ENCODE measurements at places on chromosomes 12 and 14. TPM values are rescaled to one million over a fixed set of nuclear protein-coding genes. Genes with fewer than 3 reads are reported as not detected.

- peaks cover 1% of the 10 kb centered on the region for H3K4me1 ChIP-seq
- H3K36me3 ChIP-seq: no peaks in the 10 kb centered on the region
- DNase-seq: peak; percentile 55
Observed at GRCh38 chr12:24565300-24565699, 383.6 kb downstream of the BCAT1 start.

DNA sequence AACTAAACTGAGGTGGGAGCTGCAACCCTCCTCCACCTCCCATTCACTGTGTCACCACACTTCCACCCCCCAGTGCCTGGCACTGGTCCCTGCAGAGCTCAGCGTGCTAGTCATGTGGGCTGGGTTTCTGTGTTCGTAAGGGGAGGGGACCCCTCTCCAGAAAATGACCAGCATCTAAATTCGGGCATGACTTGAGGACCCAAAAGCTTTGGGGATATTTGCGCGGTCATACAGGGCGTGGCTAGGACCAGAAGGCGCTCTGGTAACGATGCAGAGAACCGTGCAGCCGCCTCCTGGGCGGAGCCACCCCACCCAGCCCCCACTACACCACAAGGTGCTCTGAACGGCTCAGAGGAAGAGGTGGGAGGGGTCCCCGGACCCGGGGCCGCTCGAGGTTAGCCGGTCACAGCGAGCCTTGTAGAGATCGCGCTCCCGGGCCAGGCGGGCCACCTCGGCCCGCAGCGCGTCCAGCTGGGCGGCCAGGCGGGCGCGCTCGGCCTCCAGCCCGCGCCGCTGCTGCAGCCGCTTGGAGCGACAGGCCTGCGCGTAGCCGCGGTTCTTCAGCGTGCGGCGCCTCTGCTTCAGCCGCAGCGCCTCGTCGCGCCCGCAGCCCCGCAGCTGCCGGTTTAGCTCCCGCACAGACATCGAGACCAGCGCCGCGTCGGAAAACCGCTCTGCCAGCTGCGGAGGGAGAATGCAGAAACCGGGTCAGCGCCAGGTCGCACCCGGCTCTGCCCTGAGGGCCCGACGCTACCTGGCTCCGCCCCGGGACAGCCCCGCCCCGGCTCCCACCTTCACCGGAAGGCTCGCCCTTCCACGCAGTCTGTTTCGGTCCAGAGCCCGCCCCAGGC lies 9.8 kb downstream of the CPNE6 start:
- DNase-seq: peak; percentile 79
- H3K36me3 ChIP-seq: no peaks in the 10 kb centered on the region
- H3K4me1 ChIP-seq: peaks cover 5% of the 10 kb centered on the region
- no peaks in the 10 kb centered on the region for H3K27me3 ChIP-seq

The TDRD9 gene
- total RNA-seq: not detected

The ENDOU gene
- total RNA-seq: not detected

The CARMIL3 gene
- total RNA-seq: 5.8 TPM

The C12orf50 gene
- total RNA-seq: 0.17 TPM
